Renal pelvis (tissue), 12 donors: ENCODE measurements at places on chromosomes 16 and 17.

- no peak for DNase-seq
Measured at GRCh38 chr16:28187595-28188004, 24.2 kb downstream of the XPO6 start.

DNA sequence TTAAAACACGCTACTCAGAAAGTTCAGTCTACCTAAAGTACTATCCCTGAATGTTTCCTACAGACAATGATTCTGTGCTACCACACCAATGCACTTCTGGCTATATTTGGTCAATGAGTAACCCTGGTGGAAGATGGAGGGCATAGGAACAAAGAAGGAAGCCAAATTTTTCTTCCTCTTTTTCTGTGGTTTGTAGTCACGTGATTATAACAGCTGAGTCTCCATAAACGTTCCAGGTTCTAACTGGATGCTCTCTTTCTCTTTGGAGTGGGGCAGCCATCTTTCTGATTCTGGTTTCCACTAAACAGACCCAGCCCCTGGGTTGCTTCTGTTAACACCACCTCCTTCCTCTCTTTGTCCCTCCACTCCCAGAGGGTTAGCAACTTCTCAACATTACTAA, 274.9 kb downstream of the CDH11 start:
- DNase-seq: no peak

DNA sequence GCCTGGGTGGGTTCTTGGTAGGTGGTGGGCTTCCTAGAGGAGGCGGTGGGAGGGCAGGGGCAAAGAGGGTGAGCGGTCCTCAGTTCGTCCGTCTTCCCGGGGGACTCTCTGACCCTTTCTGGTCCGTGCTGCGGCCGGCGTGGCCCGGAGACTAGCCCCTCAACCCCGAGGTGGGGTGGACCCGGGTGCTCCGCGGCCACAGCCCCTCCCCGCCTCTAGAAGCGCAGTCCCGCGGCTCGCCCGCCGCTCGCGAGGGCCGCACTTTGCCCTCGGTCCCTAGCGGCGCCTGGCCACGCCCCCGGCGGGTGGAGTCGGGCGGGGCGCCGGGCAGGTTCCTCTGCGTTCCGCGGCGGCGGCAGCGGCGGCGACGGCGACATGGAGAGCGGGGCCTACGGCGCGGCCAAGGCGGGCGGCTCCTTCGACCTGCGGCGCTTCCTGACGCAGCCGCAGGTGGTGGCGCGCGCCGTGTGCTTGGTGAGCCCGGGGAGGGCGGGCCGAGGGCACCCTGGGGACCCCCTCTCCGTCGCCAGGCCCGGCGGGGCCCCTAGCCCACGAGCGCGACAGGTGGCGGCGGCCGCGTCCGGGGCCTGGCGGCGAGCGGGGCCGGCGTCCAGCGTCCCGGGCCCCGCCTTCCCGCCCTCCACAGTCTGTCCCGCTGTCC, at the start of gene SYNGR2:
Gene SYNGR2, plus strand, starts transcription at position 340 of the 661 bp plus-strand sequence. Its CDS starts 36 bp downstream, at position 376.
- peak; percentile 77 for DNase-seq

GRCh38 chr17:39104657-39105056, 46.8 kb downstream of the PLXDC1 start:
- DNase-seq: no peak

GRCh38 chr17:8393470-8394231, 4.0 kb downstream of the RNF222 start:
- DNase-seq: no peak

DNA sequence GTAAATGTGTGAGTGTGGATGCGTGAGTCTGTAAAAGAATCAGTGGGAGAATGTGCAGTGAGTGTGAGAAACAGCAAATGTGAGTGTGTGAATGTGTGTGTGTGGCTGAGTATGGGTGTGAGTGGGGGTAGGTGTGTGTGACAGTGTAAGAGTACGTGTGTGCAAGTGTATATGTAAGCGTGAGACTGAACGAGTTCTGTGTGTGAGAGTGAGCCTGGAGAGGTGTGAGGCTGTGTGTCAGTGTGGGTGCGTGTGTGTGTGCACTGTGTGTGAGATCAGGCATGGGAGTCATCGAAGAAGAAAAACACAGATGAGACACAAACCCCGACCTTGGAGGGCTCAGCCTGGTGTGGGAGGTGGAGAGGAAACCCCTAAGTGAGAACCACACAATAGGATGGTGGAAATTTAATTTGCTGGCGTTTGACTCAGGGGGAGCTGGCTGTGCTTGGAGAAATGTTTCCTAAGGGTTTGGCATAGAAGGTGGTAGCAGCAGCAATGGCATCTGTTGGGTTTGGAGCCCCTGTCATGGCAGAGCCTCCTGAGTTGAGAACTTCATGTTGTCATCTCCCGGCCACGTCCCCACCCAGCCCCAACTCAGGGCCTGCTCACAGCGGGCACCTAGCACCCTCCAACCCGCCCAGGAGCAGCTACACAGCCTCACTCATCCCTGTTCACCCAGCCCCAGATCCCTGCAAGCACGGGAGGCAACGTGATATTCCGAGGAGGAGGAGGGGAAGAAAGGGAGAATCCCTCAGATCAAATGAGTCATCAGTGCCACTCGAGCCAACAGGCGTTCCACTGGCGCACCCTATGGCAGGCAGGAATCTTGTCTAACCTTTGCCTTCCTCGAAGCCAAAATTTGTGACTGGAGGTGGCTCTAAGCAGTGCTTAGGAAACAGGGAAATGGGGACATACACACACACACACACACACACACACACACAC, 14.3 kb upstream of the NUBP1 start:
- DNase-seq: no peak

GRCh38 chr16:29315046-29315445, 91.5 kb downstream of the NPIPB11 start:
- DNase-seq: no peak

- no peak for DNase-seq
Measured at GRCh38 chr17:40124279-40125141, 2.7 kb downstream of the MSL1 start.

DNA sequence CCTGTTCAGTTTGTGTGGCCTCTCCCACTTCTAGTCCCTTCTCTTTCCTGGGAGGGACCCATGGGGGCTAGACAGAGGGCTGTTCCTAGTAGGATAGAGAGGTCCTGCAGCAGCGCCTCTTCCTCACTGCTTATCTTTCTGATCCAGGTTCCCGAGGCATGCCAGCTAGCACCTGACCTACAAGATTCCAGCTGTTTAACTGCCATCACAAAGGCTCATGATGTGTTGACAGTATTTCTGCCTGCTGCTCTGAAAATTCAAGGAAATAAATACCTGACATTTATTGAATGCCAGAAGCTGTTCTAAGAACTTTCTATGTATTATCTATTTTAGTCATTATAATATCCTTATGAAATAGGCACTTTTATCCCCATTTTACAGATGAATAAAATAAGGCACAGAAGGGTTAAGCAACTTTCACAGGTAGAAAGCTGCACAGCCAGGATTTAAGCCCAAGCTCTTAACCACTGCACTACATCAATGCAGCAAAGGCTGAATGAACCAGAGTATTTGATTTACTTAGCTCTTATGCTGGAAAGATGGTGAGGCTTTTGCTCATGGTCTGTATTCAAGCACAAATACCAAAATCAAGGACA, 38.8 kb downstream of the HEATR6 start:
- DNase-seq: no peak

GRCh38 chr17:77824780-77825280, 133.7 kb upstream of the TNRC6C start:
- DNase-seq: no peak

GRCh38 chr16:49589544-49590031, 216.0 kb downstream of the C16orf78 start:
- no peak for DNase-seq

DNA sequence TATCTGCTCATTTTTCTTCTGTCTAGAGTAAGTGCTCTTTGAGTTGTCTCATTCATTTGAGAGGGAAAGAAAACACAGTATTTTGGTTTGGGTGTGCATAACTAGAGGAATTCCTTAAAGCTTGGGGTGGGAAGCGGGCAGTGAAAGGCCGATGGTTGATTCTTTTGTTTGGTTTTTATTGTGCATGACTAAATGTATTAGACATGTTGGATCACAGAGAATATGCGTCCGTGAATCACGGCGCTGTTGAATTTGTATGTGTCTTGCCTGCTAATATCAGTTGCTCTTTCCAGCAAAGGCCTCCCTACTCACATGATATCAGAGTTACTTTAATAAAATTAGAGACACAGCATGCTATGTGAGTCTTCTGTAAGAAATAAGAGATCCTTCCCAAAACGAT, 180.0 kb downstream of the CHD9NB start:
- DNase-seq: no peak
